Adrenal gland (tissue), 19 donors: ENCODE measurements at places on chromosomes 13 and 19. TPM values are rescaled to one million over a fixed set of nuclear protein-coding genes. Genes with fewer than 3 reads are reported as not detected.

The CEACAM20 gene
- not detected for total RNA-seq

The C19orf81 gene
- total RNA-seq = 4.7 TPM

The KLK6 gene
- not detected for total RNA-seq

DNA sequence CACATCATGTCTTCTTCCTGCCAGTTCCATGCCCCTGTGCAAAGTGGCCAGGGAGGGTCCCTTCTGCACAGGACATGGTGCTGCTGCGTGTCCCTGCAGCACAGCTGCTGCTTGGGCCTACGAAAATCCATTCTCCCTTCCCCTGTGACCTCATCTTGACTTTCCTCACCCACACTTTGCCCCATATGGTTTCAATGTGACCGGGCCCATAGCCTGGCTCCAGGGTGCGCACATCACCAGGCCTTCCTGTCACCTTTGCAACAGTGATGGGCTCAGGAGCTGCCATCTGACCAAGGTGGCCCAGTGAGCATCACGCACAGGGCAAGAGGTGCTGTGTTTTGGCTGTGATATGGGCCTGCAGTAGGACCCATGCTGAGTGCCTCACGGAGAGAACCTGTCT, 10.8 kb downstream of the PPP1R12C start:
- no peaks in the 10 kb centered on the region for H3K36me3 ChIP-seq
- H3K4me3 ChIP-seq = no peak overlapping the region
- no peak overlapping the region for H3K27ac ChIP-seq
- no peaks in the 10 kb centered on the region for H3K4me1 ChIP-seq
- no peaks in the 10 kb centered on the region for H3K27me3 ChIP-seq
- no peak for DNase-seq

DNA sequence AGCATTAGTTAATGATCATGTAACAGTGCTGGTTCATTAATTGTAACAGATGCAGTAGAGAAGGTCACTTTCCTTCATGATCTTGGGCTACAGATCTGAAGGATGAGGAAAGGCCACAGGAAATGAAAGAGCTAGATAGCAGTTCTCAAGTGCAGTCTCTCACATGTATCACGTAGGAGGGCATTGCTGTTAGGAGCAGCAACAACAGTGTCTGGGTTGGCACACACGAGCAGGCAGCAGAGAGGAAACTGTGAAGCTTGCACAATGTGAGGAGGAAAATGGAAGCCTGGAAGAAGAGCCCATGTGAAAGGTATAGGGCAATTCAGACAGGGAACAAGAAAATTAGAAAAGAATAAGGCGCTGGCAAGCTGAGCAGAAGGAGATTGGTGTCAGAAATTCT, 1741.5 kb downstream of the PCDH9 start:
- no peaks in the 10 kb centered on the region for H3K36me3 ChIP-seq
- no peak overlapping the region for H3K4me3 ChIP-seq
- DNase-seq = no peak

DNA sequence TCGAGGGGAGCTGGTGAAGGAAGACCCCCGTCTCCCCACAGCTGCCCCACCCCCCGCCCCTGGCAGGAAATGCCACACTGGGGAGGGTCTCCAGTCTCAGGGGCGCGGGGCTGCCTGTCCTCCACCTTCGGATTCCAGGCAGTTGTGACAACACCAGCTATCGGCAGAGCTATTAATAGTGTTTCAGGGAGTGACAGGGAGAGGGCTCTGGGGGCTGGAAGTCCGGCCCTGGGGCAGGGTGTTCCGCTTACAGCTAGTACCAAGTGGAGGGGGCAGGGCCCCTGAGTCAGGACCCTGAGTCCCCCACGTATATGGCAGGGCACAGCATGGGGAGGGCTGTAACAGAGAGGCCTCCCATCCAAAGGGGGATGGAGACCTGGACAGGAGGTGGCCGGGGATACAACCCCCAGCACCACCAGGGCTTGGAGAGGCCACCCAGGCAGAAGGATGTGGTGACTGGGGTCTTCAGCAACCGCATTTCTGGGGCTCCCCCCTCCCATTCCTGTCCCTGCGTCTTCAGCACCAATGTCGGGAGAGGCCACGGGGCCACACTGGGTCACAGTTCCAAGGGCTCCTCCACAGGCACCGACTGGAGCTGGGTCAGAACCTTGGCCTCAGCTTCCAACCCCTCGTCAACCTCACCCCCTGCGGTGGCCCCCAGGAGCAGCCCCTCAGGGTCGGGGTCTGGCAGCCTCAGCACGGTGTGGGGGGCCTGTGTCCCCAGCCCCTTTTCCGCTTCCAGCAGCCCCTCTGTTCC, 3.9 kb downstream of the SIX5 start:
- H3K27ac ChIP-seq = no peak overlapping the region
- H3K4me3 ChIP-seq = no peak overlapping the region
- no peaks in the 10 kb centered on the region for H3K36me3 ChIP-seq
- H3K27me3 ChIP-seq = no peaks in the 10 kb centered on the region
- H3K4me1 ChIP-seq = peaks cover 19% of the 10 kb centered on the region

DNA sequence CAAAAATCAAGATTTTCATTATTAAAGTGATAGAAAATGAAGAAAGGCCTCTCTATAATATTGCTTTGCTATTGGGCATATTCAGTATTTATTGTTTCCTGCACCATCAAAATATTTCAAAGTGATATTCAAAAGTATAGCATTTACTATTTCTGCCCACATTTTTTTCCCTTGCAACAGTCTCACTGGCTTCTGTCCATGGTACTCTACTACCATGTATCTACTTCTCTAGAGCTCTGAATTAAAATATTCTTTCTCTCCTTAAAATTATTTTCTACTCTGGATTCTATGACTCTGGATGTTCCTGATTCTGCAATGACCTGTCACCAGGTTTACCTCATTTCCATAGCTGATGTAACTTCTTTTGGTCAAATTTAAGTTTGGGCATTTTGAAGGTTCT, 1508.3 kb upstream of the PRR20A start:
- H3K36me3 ChIP-seq = no peaks in the 10 kb centered on the region
- H3K4me3 ChIP-seq = no peak overlapping the region
- H3K27me3 ChIP-seq = no peaks in the 10 kb centered on the region
- H3K27ac ChIP-seq = no peak overlapping the region

DNA sequence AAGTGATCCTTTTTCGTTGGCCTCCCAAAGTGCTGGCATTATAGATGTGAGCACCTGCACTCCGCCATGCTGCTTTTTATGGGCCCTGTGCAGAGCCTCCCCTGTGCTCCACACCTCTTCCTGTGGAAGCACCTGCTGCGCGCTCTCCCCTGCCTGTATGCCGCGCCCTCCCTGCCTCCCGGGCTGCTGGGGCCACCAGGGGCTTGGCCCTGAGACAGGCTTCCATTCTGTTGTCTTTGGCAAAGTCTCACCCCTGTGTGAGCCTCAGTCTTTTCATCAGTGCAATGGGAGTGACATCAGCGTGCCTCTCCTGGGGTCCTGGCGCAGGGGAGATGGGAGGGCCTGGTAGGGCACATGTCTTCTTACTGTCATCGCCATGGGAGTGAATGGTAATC, 1.3 kb downstream of the FAM174C start:
- peaks cover 28% of the 10 kb centered on the region for H3K4me1 ChIP-seq
- no peak overlapping the region for H3K4me3 ChIP-seq
- H3K27me3 ChIP-seq = no peaks in the 10 kb centered on the region
- peak overlapping the region; percentile 13 for H3K27ac ChIP-seq
- peaks cover 52% of the 10 kb centered on the region for H3K36me3 ChIP-seq

DNA sequence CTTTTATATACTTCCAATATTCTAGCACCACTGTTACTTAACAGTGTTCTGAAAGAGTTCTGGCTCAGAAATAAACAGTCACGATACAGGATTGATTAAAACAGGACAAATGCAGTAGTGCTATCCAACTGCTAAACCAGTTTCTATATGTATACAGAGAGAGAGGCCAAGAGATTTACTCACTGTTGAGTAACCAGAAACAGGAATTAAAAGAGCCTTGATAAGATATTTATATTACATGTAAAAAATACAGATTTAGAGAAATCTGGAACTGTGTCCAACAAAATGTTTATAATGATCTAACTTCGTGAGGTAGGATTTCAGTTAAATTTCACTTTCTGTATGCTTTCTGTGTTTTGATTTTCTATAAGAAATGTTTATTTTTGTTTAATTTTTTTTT, 116.6 kb downstream of the CDK8 start:
- no peak for DNase-seq
- H3K4me3 ChIP-seq = no peak overlapping the region
- no peaks in the 10 kb centered on the region for H3K4me1 ChIP-seq
- H3K27ac ChIP-seq = no peak overlapping the region
- no peaks in the 10 kb centered on the region for H3K36me3 ChIP-seq

- H3K4me1 ChIP-seq = no peaks in the 10 kb centered on the region
- H3K4me3 ChIP-seq = no peak overlapping the region
- no peaks in the 10 kb centered on the region for H3K36me3 ChIP-seq
Observed at GRCh38 chr19:33245948-33246708, 20.5 kb upstream of the SLC7A10 start.

DNA sequence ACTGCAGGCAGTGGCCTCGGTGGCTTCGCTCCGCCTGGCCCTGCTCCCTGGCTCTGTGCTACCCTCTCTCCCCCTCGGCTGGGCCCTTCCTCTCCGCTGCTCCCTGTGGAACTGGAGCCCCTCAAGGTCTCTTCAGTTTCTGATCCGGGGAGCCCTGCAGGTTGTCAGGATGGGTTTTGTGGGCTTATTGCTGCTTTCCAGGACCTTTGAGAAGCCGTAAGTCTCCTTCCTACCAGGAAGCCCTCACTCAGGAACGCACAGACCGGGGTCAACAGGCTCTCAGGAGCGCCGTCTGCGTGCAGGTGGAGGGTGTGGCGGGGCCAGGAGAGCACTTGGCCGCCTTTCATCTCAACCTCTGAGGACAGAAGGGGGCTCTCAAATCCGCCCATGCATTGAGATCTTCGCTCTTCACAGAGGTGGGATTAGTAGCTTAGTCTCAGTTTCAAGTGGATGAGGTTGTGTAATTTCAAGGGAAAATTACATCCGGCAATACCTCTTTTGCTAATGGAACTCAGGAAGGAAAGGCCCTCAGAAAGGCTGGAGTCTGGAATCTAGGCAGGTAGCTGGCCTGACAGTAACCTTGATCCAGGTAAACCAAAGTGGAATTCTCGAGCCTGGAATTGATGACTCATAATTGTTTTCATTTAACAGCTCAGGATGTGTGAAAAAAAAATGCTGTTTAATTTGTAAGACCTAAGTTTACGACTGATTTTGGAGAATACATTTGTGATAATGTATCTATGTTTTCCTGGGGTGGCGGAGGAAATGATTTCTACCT, 102.0 kb downstream of the ATP11A start:
- no peak overlapping the region for H3K4me3 ChIP-seq
- no peaks in the 10 kb centered on the region for H3K4me1 ChIP-seq
- DNase-seq = peak; percentile 14
- no peak overlapping the region for H3K27ac ChIP-seq
- no peaks in the 10 kb centered on the region for H3K27me3 ChIP-seq

DNA sequence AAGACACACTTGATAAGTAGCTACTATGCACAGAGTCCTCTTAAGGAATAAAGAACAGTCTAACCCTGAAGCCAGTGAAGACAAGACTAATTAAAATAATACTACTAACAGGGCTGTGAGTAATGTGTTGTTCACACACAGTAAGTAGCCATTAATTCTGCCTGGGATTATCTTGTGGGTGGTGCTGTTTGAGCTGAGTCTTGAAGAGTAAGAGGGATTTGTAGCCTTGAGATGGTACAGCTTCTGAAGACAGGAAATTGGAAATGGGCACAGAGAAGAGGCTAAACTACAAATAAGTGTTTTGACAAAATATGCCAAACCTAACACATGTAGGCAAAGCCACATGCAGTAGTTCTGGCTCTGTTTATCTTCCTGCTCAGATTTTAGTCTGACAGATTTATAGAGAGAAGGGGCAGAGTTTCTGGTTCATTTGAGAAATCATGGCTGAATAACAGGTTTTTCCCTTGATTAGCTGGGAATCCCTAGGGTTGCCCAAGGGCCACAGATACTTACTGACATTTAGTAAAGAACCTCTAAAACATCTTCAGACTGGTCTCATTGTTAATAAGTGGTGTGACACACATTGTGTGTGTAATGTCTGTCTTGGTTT, 38.0 kb downstream of the ITGBL1 start:
- no peak overlapping the region for H3K4me3 ChIP-seq
- no peaks in the 10 kb centered on the region for H3K27me3 ChIP-seq
- no peaks in the 10 kb centered on the region for H3K36me3 ChIP-seq
- no peaks in the 10 kb centered on the region for H3K4me1 ChIP-seq
- no peak overlapping the region for H3K27ac ChIP-seq

DNA sequence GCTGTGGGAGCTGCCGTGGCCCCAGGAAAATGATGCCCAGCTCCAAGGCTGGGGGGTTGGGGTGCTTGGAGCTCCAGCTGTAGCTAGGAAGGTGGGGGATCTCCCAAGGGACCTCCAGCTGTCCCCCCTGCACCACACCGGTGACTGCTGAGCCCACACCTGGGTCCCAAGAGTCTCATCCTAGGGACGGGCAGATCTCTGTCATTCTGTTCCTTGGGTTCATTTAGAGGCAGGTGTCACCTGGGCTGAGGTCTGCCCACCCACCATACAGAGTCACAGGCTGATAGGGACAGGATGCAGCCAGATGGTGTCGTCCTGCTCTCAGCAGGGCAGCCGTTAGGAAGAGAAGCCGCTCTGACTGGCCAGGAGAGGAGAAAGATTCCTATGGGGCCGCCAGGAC, 5.3 kb downstream of the F2RL3 start:
- no peaks in the 10 kb centered on the region for H3K27me3 ChIP-seq
- H3K4me1 ChIP-seq = peaks cover 12% of the 10 kb centered on the region
- no peaks in the 10 kb centered on the region for H3K36me3 ChIP-seq
- no peak for DNase-seq

DNA sequence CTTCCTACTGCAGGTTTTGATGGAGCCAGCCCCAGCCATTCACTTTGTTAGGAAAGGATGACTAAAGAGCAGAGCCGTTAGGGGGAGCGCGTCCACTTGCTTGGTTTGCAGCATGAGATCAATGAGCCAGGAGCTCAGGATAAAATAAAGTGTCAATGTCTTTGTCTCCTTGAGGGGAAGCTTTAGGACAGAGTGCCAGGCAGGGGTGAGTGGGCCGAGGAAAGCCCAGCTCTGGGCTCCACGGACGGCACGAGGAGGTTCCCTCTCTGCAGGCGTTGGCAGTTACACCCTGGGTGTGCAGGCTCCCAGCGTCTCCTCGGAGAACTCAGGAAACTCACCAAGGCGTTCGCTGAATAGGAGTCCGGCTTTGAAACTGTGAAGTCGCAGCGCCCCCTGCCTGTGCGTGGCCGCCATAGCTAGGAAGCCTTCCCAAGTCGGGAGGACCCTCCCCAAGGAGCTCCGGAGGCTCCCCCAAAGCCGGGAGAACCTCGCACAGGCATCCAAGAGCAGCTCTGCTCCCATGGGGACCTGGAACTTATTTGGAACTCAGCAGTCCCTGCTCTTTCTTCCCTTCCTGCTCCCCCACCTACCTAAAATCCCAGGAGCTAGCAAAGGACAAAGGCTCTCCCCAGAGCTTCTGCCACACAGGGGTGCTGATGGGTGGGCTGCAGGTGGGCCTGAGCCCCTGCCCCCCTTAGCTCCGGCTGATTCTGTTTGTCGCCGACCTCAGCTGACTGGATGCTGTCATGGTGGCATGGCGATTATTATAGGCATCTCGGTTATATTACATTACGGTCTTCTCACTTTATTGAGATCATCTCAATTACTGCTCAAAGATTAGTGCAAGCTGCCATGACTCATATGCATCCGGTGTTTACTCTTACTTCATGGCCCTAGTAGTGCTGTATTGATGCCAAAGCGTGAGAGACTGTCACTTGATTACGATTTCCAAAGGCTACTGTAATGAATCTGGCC, 34.4 kb downstream of the GSX1 start:
- no peak overlapping the region for H3K4me3 ChIP-seq
- peaks cover 47% of the 10 kb centered on the region for H3K27me3 ChIP-seq
- H3K4me1 ChIP-seq = no peaks in the 10 kb centered on the region
- no peaks in the 10 kb centered on the region for H3K36me3 ChIP-seq
- DNase-seq = peak; percentile 78
